CD8-positive, alpha-beta memory T cell (primary cell): ENCODE measurements at places on chromosomes 3 and 15. TPM values are rescaled to one million over a fixed set of nuclear protein-coding genes. Genes with fewer than 3 reads are reported as not detected.

DNA sequence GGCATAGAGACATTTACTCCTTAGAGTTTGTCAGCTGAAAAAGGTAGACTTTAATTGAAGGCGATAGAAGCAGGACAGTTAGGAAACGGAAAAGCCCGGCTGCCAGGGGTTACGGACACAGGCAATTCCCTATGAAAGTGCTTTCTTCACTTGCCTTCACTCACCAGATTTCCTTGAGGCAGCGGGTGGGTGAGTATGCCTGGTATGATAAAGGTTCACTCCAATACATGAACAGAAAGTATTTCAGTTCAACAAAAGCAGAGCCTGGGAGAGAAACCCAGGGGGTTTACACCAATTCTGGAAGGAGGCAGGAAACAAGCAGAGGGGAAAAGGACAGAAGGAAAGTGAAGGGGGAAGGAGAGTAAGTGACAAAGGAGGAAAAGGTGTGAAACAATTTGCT is 53.9 kb downstream of the QTRT2 start:
- no peak for DNase-seq

DNA sequence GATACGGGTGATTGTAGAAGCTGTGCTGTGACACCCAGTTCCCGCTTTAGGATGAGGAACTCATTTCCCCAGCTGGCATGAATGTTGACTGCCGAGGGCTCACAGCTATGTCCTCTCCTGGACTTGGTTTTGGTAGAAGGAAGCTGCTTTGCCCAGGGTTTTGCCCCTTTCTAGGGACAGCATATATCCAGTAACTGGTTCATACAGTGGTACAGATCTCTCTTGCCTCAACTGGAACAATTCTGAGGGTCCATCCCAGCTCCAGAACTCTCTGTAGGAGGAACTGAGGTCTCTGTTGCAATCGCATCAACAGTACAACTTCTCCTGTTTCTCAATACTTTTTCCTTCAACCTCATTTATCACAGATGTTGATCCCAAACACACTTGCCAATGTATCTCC is 54.5 kb upstream of the FNDC3B start:
- DNase-seq = no peak

GRCh38 chr15:42474827-42475226 is 16.1 kb downstream of the ZNF106 start:
- no peak for DNase-seq

DNA sequence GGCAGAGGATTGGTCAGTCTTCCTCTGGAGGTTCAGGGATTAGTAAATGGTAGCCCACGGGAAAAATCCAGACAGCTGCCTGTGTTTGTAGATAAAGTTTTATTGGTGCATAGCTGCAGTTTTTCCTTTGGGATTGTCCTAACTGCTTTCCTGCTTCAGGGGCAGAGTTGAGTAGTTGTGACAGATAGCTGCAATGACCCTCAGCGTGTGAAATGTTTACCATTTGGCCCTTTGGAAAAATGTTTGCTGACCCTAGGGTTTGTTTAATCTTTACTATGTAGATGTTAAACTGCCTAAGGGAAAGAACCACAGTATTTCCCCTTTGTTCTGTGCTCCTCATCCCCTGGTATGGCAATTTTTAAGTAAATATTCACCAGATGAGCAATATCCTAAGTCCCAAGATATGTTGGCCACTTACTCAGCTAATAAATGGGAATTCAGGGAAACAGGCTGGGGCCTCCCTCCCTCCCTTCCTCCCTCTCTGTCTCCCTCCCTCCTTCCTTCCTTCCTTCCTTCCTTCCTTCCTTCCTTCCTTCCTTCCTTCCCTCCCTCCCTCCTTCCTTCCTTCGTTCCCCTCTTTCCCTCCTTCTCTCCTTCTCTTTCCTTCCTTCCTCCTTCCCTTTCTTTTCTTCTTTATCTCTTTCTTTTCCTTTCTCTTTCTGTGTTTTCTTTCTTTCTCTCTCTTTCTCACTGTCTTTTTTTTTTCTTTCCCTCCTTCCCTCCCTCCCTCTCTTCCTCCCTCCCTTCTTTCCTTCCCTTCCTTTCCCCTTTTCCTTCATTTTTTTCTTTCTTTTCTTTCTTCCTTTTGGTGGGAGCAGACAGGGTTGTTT is 234.6 kb upstream of the BHLHE40 start:
- DNase-seq = no peak

DNA sequence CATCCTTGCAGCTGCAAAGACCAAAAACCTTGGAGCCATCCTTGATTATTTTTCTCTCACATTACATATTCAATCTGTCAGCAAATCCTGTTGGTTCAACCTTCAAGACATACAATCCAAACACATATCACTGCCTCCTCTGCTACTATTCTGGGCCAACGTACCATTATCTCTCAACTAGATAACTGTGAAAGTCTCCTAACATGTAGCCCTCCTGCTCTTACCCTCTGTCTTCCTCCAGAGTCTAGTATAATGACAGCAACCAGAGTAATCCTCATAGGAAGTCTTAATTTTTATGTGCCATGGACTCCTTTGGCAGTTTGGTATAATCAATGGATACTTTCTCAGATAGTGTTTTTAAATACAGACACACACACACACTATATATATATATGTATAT is 27.6 kb downstream of the KPNA4 start:
- no peak for DNase-seq

DNA sequence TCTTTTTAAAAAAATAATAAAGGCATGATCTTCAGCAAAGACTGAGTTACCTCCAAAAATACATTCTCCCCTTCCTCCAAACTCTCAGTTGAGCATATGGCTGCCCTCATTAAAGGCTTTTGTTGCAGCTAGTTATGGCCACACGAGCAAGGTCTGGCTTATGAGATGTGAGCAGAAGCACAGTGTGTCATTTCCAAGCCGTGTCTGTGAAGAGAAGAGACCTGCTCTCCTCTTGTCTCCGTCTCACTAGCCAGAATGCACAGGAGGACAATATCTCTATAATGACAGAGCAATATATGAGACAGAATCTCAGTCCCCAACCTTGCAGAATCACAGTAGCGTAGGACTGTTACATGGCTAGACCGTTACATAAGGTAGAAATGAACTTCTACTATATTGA is 152.3 kb downstream of the MAGI1 start:
- DNase-seq = no peak

The ITPR1 gene
- total RNA-seq = 85.8 TPM

The KLHL6 gene
- 31.3 TPM for total RNA-seq

The TMEM207 gene
- total RNA-seq = not detected

DNA sequence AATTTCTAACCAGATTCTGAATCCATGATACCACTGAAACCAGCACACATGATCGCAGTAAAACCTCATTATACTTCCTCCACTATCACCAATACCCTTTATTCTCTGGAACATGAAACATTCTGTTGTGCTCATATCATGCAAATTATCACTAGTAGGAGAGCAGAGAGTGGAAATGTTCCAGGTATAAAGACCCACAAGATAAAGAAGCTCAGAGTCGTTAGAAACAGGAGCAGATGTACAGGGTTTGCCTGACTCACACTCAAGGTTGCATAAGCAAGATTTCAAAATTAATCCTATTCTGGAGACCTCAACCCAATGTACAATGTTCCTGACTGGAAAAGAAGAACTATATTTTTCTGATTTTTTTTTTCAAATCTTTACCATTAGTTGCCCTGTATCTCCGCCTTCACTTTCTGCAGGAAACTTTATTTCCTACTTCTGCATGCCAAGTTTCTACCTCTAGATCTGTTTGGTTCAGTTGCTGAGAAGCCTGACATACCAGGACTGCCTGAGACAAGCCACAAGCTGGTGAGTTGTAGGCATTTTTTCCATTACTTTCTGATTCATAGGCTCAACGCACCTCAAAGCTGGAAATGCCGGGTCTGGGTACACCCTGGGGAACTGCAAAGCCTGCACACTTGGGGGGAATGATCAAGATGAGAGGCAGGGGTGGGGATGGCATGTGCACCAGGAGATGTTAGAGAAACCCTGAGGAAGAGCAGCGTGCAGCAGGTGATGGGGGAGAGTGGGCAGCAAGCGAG is at the start of gene CCR2:
Gene CCR2 (plus strand): TSS at position 465 of the 764 bp plus-strand sequence. CDS start 3,417 bp downstream, outside the sequence.
- no peak for DNase-seq

- DNase-seq = no peak
Observed at GRCh38 chr3:118842147-118842863, 192.3 kb downstream of the IGSF11 start.
